CD4-positive, alpha-beta T cell treated with Interleukin-10 for 1 hour (primary cell): ENCODE measurements at places on chromosomes 5 and 9.

GRCh38 chr9:23774266-23774665 is 51.8 kb downstream of the ELAVL2 start:
- no peak for DNase-seq

DNA sequence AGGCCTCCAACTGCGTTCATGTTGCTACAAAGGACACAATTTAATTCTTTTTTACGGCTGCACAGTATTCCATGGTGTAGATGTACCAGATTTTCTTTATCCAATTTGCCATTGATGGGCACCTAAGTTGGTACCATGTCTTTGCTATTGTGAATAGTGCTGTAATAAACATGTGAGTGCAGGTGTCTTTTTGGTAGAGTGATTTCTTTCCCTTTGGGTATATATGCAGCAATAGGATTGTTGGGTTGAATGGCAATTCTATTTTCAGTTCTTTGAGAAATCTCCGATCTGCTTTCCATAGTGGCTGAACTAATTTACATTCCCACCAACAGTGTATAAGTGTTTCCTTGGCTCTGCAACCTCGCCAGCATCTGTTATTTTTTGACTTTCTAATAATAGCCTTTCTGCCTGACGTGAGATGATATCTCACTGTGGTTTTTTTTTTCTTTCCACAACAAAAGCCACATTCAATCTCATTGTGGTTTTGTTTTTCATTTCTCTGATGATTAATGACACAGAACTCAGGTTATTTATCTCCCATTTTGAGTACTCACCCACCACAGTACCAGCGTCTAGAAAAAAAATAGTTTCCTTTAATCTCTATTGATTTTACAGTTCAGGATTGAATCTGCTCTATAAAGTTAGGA is 21.9 kb downstream of the ARRDC3 start:
- no peak for DNase-seq

DNA sequence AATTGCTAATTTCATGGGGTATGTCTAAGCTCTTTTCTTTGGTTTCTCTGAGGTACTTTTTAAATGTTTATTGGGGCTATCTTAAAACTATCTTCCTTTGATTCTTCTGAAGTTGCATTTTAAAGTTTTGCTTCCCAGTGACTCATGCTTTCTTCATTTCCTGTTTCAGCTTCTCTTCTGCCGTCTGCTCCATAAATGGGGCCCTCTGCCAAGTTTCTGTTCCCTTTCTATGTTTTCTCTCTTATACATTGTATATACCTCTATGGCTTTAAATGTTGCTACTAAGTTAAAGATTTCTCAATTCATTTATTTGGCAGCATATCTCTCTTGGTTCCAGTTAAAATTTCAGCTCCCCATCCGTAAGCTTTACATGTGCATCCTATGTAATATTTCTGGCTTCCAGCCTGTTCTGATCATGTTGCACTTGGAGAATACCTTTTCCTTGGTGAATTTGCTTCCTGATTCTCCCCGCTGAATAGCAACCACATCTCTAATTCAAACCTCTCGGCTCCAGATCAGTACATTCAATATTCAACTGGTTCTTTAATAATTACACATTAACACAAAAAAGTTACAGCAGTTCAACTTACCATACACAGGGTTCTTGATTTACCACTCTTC is 125.3 kb downstream of the ST8SIA4 start:
- peak; percentile 25 for DNase-seq

- no peak for DNase-seq
Measured at GRCh38 chr5:14109771-14110170, 33.4 kb upstream of the TRIO start.

DNA sequence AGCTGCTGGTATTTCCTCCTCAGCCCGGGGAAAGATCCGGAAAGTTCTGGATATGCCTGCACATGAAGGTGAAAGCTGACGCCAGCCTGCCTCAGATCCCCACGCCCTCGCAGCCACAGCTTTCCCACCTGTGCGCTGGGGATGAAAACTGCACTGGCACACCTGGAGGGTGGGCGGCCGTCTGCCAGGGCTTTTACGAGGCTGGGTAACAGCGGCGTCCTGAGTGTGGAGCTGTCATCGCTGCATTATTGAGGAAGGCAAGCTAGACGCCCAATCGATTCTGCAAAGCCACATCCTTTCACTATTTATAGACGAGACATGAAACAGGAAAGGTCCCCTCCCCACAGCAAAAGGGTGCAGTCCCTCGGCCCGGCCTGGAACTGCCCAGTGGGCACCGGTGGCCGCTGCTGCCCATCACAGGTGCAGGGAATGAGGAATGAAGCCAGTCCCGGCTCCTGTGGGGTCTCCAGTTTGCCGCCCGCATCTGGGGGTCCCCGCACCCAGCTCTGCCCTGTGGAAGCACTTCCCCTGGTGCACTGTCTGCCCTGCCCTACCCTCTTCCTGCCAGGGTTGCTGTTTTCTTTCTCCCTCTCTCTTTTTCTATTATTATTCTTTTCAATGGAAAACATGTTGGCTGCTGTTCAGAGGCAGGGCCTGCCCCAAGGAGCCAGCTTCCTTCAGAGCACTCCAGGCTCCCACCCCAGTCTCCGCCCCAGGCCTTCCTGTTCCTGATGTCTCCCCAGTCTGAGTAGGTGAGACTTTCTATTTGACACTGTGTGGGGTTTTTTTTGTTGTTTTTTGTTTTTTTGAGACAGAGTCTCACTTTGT is 7.0 kb downstream of the NOTCH1 start:
- peak; percentile 74 for DNase-seq
